HepG2 (cell line): ENCODE measurements at places on chromosomes 16 and 17. TPM values are rescaled to one million over a fixed set of nuclear protein-coding genes. Genes with fewer than 3 reads are reported as not detected.

- DNase-seq, result peak; percentile 61
These were observed 404.1 kb downstream of the WWOX start for GRCh38 chr16:78503602-78504001.

DNA sequence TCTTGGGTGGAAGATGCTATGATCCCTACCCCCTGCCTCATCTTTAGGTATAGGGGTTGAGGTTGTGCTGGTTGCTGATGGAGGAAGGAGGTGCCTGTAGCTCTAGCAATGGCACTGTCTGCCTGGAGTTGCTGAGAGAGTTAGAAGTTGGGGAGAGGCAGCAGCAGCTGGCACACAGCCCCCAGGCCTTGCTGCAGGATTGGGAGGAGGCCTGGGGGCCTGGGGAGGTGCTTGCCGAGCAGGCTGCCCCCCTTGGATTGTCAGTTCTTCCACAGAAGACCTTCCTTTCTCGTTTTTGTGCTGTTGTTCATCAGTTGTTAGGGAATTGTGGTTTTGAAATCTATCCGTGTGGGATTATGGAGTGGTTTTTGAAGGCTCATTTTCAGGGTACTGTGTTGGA lies 52.9 kb downstream of the SEC14L1 start:
- no peak for DNase-seq

GRCh38 chr16:73196670-73197069 lies 148.7 kb upstream of the ZFHX3 start:
- DNase-seq, result peak; percentile 70

- peak; percentile 68 for DNase-seq
These were observed 6.6 kb upstream of the JUP start for GRCh38 chr17:41792845-41793783.

GRCh38 chr16:24773771-24774427 lies 44.4 kb downstream of the TNRC6A start:
- no peak for DNase-seq

GRCh38 chr17:17788967-17789366 lies 47.8 kb downstream of the SREBF1 start:
- DNase-seq, result no peak

- no peak for DNase-seq
These were observed 1.2 kb upstream of the MT2A start for GRCh38 chr16:56607109-56607618.

CAVIN1 gene
- 25.5 and 26.0 TPM in 2 replicates for total RNA-seq

SLC4A1 gene
- total RNA-seq, result not detected in 2 replicates

TMEM132E gene
- not detected in 2 replicates for total RNA-seq

FOXJ1 gene
- 1.4 and 1.6 TPM in 2 replicates for total RNA-seq

CCDC154 gene
- 1.5 and 1.8 TPM in 2 replicates for total RNA-seq
